ENCODE measurements at places on chromosomes 1 and 21.
A peak's percentile ranks its signal among the peaks of the same experiment; 100 is the strongest.

DNA sequence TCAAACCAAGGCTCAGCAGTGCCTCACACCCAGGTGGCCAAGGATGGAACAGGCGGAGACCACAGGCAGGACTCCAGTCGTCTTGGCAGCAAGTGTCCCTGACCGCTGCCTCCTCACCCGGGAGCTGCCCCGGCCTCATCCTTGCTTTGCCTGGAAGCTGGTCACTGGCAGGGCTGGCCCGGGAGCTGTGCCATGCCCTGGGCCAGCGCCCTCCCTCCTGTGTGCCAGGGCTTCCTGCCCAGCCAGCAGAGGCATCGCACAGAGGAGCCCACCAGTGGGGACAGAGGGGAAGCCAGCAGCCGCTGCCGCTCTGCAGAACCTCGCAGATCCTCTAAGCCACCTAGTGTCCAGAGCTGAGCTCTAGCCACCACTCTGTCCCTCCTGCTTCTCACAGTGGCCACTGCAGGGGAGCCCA is 7.8 kb downstream of the CASZ1 start:
- DNase-seq: no peak

- no peak for DNase-seq
Measured at GRCh38 chr1:182281541-182281940, 110.0 kb downstream of the GLUL start.

GRCh38 chr1:171446386-171446785 is 38.9 kb upstream of the PRRC2C start:
- no peak for DNase-seq

- DNase-seq: peak; percentile 70
Measured at GRCh38 chr1:207863893-207864535, 46.9 kb downstream of the CD34 start.

DNA sequence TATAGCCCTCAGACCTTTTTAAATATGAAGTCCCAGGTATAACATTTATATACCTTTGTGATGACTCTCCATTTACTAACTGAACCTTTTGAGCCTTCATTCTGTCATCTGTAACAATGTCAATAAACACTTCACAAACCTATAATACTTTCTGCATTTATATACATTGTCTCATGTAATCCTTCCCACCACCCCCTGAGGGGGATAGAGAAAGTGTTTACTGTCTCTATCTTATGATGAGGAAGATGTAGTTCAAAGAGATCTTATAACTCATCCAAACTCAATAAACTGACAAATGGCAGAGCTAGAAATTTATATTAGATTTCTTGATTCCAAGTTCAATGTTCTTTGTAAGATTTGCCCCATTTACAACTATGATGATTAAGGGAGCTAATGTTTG is 48.3 kb upstream of the CR2 start:
- no peak for DNase-seq

- DNase-seq: no peak
Measured at GRCh38 chr1:169586395-169587255, at the start of gene F5. F5 (minus strand) TSS chr1:169586481; CDS start chr1:169586386, 95 bp downstream.

- DNase-seq: no peak
Measured at GRCh38 chr1:167981933-167982332, 45.1 kb upstream of the MPC2 start.

DNA sequence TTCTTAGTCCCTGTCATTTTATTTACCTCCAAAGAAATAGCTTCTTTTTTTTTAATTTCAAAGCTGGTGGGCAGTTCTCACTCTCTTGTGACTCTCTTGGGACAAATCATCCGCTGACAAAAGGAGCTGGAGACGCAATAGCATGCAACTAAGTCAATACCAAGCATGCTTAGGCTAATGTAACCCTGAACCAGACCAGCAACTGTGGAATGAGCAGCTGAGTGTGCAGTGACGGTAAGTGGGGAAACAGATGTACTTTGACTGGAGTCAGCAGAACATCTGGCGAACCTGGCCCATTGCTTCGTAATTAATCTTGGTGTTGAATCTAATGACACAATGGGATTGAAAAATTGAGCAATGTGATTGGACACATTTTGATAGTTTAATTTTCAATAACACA is 280.7 kb upstream of the PLXNA2 start:
- no peak for DNase-seq

DNA sequence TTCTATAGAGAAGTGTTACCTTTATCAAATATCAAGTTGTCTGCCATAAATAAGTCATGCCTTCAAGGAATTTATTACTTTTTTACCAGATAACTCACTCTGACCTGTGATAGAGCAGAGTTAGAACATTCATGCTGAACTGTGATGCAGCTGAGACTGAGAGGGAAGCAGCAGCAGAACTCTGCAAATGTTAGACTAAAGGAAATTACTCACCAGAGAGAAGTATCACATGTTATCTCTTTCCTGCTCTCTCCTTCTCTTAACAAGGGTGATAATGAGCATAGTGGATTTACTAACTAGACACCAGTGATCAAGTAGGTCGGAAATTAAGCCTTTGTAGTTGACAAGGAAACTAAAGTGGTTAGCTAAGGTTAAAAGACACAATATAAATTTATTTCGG is 181.6 kb downstream of the RASAL2 start:
- DNase-seq: no peak

DNA sequence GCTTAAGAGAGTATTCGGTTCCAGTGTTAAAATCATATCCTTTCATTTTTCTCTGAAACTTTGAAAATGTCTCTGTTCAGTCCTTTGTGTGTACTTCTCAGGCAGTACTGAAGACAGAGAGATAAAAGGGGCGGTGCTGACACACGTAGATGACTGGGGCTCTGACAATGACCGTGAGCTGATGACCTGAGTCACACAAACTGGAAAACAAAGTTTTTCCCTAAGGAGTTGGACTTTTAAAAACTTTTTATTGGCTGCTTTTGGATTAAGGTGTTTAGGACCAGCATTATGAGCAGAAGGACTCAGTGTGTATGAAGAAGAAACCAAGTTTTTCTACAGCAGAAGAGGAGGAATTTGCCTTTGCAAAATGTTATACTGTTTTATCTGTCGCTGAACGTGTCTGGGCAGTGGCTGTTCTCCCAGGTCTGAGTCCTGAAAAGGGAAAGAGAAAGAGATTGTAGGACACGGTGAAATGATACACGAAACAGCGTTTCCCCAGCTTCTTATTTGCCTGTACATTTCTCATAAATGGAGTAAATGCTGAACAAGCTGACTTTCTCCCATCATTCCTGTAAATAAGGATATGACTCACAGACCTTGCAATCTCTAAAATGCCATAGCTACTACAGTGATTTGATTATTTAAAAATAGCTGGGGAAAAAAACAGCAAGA is 51.5 kb downstream of the MAP3K7CL start:
- no peak for DNase-seq

DNA sequence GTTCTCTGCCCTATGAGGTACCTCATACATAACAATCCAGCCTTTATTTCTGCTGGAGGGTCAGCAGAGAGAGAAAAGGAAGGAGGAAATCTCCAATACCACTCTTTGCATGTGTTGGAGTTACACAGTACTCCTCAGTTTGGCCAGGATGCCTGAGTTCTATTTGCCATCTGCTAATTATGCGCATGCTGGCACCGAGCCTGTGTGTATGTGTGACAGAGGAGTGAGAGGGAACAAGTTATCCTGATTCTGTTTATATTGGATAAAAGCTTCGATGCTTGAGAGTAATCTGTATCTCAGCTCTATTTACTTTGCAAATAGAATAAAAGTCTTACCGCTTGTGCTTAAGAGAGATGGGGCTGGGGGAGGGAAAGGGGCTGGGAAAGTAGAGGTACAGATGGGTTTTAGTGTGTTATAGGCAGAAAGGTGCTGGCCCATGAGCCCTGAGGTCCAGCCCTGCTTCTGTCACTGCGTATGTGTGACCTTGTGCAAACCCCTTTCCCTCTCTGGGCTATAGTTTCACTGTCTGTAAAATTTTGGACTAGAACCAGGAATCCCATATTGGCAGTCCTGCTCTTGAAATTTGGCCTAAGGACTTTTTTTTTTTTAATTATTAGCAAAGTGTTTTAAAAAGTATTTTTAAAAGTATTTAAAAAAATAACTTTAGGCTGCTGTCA is 54.5 kb upstream of the PLXNA2 start:
- no peak for DNase-seq

DNA sequence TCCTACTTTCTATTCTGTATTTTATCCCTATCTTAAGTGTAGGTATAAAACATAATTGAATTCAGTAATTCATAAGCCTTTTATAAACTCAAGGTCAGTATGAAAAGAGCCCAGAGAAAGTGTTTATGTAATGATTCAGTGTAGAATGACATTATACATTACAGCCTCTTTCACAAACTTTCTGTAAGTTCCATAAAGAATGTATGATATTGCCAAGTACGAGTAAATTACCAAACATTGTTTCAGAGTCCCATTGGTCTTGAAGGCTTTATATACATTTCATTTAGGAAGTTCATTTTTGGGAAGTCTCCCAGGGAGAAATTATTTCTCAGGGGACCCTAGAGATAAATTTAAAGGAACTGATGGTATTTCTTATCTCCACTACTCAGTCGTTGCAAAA is 37.8 kb upstream of the VAMP3 start:
- DNase-seq: no peak

DNA sequence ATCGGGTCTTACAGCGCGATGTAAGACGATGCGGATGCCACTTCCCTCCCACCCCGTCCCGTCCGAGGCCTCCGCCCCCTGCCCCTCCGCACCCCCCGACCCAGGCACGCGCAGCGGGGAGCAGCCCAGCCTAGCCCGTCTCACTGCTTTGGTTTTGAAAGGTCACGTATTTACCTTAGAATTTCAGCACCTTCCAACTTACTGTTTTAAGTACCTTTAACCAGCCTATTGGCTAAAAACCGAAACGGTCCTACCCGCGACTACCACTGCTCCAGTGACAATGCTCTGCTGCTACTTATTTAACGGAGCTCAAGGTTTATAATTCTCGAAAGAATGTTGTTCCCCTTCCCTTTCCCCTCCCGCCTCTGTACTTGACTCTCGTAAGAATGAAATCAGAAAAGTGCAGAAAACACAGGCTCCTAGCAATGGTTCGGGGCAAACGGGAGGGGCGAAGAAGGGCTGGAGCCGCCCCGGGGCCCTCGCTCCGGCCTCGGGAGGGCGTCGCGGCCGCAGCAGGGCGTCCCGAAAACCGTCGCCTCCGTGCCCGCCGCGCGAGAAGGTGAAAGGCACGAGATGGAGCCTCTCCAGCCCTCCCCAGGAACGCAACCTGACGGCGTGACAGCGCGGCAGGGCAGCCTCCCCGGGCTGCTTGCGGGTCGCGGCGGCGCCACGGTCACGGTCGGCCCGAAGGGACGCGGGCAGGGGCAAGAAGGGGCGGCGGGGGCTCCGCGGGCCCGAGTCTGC is 667 bp downstream of the TMEM50B start:
- DNase-seq: no peak

- DNase-seq: no peak
Measured at GRCh38 chr1:81208441-81208840, 592.3 kb upstream of the ADGRL2 start.

- DNase-seq: no peak
Measured at GRCh38 chr1:109770331-109771095, 6.8 kb upstream of the EPS8L3 start.

DNA sequence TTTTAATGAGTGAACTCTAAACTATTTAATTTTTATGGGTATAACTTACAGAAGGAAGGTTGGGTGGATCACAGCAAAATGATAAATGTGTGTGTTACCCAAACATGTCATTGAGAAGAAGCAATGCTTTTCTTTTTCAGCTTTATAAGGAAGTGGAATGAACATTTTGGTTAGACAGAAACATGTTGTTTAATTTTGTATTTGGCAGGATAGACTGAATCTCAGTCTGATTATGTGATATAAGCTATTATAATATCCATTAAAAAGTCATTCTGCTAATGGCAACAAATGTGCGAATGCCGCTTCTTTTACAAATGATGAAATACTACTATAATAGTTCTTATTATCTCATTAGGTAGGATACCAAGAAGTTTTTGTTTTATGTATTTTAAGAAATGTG is 281.9 kb upstream of the ZRANB2 start:
- DNase-seq: no peak

DNA sequence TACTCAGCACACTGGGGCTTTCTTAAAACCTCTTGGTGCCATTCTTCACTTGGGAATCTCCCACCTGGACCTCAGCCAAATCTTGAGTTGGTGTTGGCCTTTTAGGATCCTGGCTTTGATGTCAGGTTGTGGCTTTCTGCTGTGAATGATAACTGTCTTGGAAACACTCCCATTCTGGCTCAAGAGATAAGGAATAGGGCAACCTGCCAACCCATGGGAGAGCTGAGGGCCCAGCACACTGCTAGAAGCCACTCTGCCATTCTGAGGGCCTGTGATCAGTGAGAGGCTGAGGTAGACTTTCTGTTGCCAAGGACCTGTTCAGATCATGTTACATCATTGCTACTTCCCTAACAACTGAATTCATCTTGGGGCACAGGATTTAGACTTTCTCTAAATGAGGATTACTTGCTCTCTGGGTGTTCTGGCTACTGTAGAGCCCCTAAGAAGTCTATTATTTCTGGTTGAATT is 45.8 kb downstream of the TTC39A start:
- DNase-seq: no peak

- DNase-seq: no peak
Measured at GRCh38 chr1:25433389-25434186, 2.9 kb downstream of the MACO1 start.

DNA sequence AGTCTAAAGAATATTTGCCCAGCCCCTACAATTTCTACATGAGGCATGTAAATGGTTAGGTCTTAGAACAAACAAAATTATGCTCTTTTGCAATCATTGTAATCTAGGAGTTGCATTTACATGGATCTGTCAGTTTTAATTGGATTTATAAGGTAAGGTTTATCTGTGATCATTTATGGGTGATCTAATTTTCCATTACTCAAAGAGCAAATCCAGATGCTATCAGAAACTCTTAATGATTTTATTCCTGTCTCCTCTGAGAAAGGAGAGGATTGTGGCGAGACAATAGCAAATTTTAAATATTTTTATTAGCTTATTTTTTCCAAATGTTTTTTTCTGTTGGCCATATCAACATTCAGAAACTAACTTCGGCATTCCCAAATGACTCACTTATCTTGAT is 14.2 kb upstream of the NEGR1 start:
- DNase-seq: no peak

GRCh38 chr1:153549741-153550397 is 811 bp upstream of the S100A3 start:
- DNase-seq: no peak

GRCh38 chr1:212060632-212061472 is 25.3 kb downstream of the DTL start:
- DNase-seq: no peak

GRCh38 chr1:203592156-203592555 is 34.5 kb upstream of the ATP2B4 start:
- no peak for DNase-seq

GRCh38 chr1:236501093-236501492 is 22.7 kb upstream of the LGALS8 start:
- DNase-seq: no peak

DNA sequence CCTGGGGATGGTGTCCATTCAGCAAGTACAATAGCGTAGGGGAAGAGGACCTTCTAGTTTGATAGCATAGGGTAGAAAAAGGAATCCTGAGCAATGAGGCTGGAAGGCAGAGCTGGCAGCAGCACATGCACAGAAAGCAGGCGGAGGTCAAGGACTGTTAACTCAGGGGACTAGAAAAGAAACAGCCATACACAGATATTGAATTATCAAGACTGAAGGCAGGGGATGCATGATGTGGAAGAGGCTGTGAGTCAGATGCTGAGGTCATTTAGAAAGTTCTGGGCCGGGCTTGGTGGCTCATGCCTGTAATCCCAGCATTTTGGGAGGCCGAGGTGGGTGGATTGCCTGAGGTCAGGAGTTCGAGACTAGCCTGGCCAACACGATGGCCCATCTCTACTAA is 65.6 kb downstream of the OPTC start:
- no peak for DNase-seq

Data from GM12878 (cell line).